Erythroblast (primary cell): ENCODE measurements at places on chromosomes 6 and 20.

- no peak for DNase-seq
These were observed 22.7 kb upstream of the FANCE start for GRCh38 chr6:35429463-35429862.

DNA sequence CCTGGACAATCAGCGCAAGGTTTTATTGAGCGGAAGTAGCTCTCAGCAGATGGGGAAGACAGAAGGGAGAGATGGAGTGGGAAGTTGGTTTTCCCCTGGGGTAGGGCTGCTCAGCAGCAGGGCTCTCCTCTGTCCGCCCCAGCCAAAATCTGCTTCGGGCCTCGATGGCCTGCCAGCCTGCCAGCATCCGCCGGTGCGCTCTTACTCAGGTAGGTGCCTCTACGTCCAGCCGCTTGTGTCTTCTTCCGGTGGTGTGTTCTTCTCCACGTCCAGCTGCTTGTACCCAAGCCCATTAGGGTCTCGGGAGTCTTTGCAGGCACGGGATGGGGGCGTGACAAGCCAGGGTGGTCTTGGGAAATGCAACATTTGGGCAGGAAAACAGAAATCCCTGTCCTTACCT is 1340.0 kb upstream of the MAP3K7 start:
- DNase-seq = no peak

GRCh38 chr6:118551063-118552053 is 3.3 kb downstream of the PLN start:
- peak; percentile 60 for DNase-seq

DNA sequence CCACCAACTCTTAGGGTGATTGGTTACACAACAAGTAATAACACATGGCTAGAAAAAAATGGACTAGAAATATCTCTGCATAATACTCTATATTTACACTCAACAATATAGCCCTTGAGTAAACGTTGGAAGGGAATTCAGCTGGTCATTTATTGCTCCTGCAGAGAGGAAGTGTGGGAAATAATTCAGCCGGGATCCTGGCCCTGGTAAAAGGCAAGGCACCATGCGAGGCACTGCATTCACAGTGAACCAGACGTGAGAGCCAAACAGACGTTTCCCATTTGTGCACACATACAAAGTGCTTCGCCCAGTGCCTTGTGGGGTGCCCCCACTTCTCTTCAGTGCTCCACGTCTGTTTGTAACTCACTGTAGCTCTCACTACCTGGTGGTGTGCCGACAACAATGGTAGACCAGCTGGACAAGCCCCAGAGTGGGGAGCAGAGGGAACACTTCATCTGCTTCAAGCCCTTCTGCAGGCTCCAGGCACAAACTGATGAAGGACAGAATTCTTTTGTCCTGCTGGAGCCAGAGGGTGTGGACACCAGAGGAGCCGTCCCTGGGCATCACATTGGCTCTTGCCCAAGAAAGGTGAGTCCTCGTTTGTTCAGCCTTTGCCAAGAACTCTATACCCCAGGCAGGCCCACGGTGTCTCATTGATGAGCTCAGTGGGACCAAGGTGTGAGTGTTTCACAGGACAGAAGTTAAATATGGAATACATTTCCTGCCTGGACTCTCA is 18.8 kb downstream of the SYNDIG1 start:
- no peak for DNase-seq

DNA sequence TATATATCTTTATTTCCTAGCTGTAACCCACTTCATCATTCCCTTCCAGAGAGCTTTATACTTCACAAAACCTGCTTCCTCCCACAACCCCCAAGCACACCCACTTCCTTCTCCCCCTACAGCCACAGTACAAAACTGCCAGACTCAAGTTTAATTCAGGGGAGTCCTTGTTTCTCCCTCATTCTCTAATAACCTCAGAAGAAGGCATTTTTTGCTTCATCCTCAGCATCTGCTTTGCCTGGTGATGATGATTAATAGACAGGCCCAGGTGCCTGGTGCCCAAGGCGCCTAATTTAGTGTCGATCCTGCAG is 414.3 kb downstream of the KIF16B start:
- no peak for DNase-seq

DNA sequence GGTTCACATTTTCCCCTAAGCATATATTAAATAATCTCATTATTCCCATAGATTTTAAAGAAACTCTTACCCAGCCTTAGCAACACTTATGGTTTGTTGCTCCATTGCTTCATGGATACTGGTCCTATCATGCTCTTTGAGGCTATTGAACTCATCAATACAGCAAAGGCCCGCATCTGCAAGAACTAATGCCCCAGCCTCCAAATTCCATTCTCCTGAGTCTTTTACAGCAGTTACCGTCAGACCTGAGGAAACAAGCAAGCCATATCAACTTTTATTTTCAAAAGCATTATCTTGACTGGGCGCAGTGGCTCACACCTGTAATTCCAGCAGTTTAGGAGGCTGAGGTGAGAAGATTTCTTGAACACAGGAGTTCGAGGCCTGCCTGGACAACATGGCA is 37.7 kb upstream of the ASF1A start:
- DNase-seq = no peak

DNA sequence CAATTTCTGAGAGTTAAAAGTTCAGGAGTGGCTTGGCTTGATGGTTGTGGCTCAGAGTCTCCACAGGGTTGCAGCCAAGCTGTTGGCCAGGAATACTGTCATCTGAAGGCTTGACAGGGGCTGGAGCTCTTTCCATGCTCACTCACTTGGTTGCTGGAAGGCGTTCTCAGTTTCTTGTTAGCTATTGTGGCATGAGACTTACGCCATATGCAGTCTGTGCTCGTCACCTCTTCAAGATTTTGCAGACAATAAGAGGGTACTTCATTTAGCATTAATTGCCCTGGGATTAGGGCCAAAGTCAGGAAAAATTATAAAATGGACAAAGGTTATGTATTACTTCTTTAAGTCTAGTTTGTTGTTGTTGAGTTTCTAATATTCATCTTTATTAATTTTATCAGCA is 380.6 kb upstream of the MAP3K7 start:
- DNase-seq = no peak

DNA sequence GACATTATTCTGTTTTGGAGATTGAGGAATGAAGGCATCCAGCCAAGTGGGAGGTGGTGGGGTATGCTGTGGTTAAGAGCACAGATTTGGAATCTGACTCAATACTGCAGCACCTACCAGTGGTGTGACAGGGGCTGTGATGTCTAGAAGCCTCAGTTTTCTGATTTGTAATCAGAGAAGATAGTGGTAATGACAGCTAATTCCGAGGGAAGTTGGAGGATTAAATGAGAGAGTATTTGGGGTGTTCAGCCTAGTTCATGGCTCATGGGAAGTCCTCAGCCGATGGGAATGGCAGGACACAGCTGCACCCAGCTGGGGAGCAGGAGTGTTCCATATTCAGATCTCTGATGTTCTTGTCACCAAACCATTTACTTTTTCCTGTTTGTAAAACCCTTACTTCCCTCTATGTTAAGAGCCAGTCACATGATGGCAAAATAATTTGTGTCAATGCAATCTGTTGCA is 9.3 kb downstream of the SLC9A8 start:
- no peak for DNase-seq

DNA sequence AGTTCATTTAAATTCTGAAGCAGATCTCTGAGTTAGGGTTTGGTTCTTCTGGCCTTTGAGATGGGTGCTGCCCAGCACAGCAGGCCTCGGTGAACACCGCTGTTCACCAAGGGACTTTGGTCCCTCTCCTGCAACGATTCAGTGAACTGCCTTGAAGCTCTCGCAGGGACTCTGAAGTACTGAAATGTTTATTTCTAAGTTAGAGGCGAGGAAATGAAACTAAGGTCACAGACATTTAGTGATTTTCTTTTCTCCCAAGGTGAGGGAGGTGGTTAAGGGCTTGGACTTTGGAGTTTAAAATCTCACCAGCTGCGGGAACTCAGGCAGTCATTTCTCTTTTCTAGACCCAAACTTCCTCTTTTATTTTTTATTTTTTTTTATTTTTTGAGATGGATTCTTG is 26.2 kb downstream of the E2F3 start:
- no peak for DNase-seq

DNA sequence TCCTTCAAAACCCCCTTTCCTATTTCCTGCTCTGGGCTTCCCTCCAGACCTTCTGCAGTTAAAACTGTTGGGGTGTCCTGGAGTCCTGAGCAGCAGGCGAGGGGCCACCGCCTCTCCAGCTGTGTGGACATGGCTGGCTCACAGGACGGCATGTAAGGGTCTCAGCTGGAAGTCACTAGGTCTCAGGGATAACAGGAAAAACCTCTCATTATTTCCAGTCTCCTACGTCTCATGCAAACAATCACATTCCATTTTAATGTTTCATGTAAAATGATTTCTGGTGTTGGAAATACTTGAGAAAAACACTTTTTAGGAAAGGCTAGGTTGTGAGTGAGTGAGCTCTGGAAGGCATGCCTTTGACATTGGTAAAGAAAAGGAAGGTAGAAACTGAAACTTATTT is 158.7 kb downstream of the SCML4 start:
- DNase-seq = no peak
